ENCODE measurements at places on chromosomes 6 and 20.

DNA sequence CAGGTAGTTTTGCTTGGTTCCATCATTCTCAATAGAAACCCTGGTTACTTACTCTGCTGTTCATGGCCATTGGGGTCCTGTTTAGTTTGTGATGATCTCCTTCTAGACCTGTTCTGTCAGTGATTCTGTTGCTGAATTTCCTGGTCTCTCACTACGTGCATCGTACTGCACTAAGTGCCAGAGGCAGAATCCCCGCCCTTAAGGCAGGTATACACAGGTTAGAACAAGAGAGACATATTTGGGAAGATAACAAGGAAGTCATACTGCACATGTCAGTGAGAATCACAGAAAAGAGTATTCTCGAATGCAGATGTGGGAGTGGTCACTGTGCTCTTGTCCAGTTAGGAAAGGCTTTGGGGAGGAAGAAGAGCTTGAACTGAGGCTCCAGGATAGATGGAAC, 148.1 kb upstream of the MYLIP start:
- H3K36me3 ChIP-seq: no peaks in the 10 kb centered on the region
- ATAC-seq: no peak
- no peak overlapping the region for H3K27ac ChIP-seq
- peaks cover 2% of the 10 kb centered on the region for H3K4me1 ChIP-seq

- peaks cover 8% of the 10 kb centered on the region for H3K27me3 ChIP-seq
- no peaks in the 10 kb centered on the region for H3K36me3 ChIP-seq
- ATAC-seq: no peak
- H3K27ac ChIP-seq: no peak overlapping the region
Measured at GRCh38 chr6:42914546-42914945, 1.3 kb upstream of the PTCRA start.

- no peak overlapping the region for H3K27ac ChIP-seq
- H3K4me3 ChIP-seq: no peak overlapping the region
- H3K27me3 ChIP-seq: peaks cover 70% of the 10 kb centered on the region
- H3K36me3 ChIP-seq: no peaks in the 10 kb centered on the region
- ATAC-seq: no peak
Measured at GRCh38 chr6:34098045-34098936, 47.6 kb downstream of the GRM4 start.

DNA sequence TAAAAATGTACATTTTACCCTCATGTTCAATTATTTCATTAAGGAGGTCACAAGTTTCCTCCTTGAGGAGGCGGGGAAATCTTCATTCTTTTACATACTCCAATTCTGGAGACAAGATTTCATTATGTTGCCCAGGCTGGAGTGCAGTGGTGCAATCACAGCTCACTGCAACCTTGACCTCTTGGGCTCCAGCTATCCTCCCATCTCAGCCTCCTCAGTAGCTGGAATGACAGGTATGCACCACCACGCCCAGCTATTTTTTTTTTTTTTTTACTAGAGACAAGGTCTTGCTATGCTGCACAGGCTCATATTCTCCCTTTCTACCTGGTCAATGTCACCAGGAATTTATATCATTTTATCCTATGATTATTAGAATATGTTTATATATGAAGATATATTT, 85.8 kb downstream of the FUT9 start:
- H3K27ac ChIP-seq: no peak overlapping the region
- no peaks in the 10 kb centered on the region for H3K4me1 ChIP-seq
- H3K4me3 ChIP-seq: no peak overlapping the region
- no peaks in the 10 kb centered on the region for H3K27me3 ChIP-seq
- ATAC-seq: no peak
- H3K36me3 ChIP-seq: no peaks in the 10 kb centered on the region

DNA sequence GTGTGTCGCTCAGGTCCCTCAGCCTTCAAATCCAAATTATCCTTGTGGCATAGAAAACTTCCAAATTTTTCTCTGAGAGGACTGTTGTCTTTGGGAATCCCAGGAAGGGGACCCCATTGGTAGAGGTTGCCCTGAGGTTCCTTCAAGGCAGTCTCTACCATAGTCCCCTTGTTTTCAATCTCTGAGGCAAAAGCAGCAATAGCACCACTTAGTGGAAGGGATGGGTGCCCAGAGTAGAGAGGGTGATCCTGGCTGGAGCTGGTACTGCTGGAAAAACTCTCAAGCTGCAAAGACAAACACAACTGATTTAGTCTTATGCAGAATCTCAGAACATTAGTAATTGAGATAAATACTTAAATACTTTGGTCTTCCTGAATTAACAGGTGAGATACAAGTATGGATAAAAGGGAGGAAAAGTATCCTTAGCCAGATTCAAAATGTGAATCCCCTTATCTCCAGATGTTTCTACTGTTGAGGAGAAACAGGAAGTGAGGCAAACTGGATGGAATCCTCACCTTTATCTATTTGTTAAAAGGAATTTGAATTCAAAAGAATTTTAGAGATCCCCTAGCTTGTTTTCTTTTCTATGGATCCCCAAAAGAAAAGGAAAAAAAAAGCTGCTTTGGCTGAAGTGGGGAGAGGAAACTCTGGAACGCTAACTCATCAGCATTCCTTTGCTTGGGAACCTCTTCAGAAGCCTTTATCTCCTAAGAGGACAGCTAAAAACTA, 13.4 kb downstream of the ZNF318 start:
- no peaks in the 10 kb centered on the region for H3K27me3 ChIP-seq
- H3K4me3 ChIP-seq: no peak overlapping the region
- no peak for ATAC-seq
- no peak overlapping the region for H3K27ac ChIP-seq
- H3K36me3 ChIP-seq: peaks cover 58% of the 10 kb centered on the region
- no peaks in the 10 kb centered on the region for H3K4me1 ChIP-seq

DNA sequence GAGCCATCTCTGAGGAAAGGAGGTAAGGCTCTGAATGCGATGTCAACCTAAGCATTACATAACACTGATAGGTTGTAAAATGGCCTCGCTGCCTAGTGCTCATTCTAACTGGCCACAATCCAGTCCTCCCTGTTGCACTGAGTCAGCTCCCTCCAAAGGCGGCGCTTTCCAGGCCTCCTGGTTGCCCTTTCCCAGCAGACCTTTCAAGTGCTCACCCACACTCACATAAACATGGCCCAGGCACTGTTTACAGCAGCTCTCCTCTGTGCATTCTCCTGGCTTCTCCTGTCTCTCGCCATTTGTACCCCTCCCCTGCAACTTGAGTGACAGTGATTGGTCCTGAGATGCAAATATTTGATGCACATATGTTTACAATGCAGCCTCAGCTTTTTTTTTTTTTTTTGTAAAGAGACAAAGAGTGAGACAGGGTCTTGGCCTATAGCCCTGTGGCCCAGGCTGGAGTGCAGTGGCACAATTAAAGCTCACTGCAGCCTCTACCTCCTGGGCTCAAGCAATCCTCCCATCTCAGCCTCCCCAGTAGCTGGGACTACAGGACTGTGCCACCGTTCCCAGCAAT, 36.8 kb upstream of the PRND start:
- no peaks in the 10 kb centered on the region for H3K27me3 ChIP-seq
- H3K36me3 ChIP-seq: no peaks in the 10 kb centered on the region
- no peak for ATAC-seq
- H3K27ac ChIP-seq: peak overlapping the region; percentile 96
- H3K4me3 ChIP-seq: no peak overlapping the region

DNA sequence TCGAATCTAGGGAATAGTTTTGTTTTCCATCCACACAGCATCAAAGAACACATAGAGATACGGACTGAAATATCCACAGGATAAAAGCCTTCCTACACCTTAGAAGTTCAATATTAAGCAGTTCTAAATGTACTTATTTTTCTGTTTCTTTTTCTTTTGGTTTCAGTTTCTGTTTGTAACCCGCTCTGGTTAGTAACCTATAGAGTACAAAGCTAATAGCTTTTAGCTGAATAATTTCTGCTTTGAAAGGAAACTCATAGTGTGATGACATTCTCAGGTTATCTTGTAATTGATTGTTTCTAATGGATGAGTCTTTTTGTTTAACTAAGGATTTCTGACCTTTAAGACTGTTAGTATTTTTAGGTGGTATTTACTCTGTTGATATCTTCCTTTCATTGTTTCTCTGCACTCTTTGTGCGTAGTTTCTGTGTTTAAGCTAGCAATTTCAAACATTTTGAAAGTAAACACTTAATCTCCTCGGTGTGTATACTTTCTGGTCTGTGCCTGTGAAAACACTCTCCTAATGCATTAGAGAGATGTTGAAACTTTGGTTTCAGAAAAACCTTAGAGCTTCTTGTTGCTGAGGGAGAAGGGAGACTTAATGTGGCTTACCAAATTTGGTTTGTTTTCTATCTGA, 385.5 kb downstream of the HDGFL1 start:
- no peak overlapping the region for H3K27ac ChIP-seq
- peaks cover 5% of the 10 kb centered on the region for H3K4me1 ChIP-seq
- ATAC-seq: no peak
- H3K27me3 ChIP-seq: no peaks in the 10 kb centered on the region
- no peak overlapping the region for H3K4me3 ChIP-seq

DNA sequence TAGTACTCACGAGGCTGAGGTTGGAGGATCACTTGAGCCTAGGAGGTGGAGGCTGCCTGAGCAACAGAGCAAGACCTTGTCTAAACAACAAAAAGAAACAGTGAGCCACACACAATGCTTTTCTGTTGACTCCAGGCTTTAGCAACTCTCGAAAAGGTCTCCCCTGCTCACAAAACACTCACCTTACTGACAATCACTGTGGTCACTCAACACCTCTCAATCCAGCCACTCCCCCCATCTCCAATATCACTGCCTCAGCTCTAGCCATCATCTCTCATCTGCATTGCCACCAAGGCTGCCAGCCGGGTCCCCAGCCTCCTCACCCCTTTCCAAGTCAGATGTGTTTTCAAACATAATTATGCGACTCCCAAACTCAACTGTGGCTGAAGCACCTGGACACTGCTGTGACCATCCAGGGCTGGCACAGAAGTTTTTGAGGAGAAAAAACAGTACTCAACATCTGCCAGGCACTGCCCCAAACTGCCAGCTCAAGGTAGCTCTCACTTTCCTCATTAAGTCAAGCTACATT, 218.0 kb upstream of the ARID1B start:
- peaks cover 16% of the 10 kb centered on the region for H3K4me1 ChIP-seq
- peaks cover 5% of the 10 kb centered on the region for H3K36me3 ChIP-seq
- no peak overlapping the region for H3K27ac ChIP-seq
- no peak overlapping the region for H3K4me3 ChIP-seq
- ATAC-seq: no peak
- peaks cover 28% of the 10 kb centered on the region for H3K27me3 ChIP-seq

- H3K27ac ChIP-seq: no peak overlapping the region
- H3K4me3 ChIP-seq: no peak overlapping the region
- no peak for ATAC-seq
- H3K27me3 ChIP-seq: peaks cover 22% of the 10 kb centered on the region
Measured at GRCh38 chr6:46898006-46898405, 23.7 kb downstream of the ADGRF5 start.

- no peak overlapping the region for H3K4me3 ChIP-seq
- H3K27me3 ChIP-seq: no peaks in the 10 kb centered on the region
- H3K36me3 ChIP-seq: no peaks in the 10 kb centered on the region
- no peak for ATAC-seq
Measured at GRCh38 chr6:26493258-26493657, 6.8 kb upstream of the BTN1A1 start.

GRCh38 chr20:44400671-44400969, 45.1 kb downstream of the HNF4A start:
- H3K4me1 ChIP-seq: no peaks in the 10 kb centered on the region
- no peak overlapping the region for H3K4me3 ChIP-seq
- ATAC-seq: no peak

GRCh38 chr6:39189915-39190544, 39.2 kb downstream of the KCNK5 start:
- no peaks in the 10 kb centered on the region for H3K36me3 ChIP-seq
- ATAC-seq: peak; percentile 42
- peaks cover 7% of the 10 kb centered on the region for H3K4me1 ChIP-seq
- H3K4me3 ChIP-seq: no peak overlapping the region

DNA sequence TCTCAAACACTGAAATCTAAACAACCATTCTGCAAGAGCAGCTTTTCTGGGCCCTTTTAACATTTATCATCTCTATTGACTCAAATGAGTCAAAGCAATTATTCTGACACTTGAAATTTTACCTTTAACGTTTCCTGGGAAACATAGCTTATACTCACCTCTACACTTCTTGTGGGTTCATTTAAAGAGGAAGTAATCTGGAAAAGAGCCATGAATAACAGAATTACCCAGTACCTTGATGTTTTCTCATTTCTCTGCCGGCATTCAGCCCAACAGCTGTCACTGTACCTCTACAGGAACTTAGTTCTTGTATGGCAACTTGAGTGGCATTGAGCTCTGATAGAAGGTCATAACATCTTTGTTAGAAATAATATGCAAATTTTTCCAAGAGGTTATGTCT, 272.2 kb downstream of the KCNQ5 start:
- peaks cover 23% of the 10 kb centered on the region for H3K36me3 ChIP-seq
- no peak overlapping the region for H3K27ac ChIP-seq
- H3K4me1 ChIP-seq: no peaks in the 10 kb centered on the region
- H3K4me3 ChIP-seq: no peak overlapping the region
- ATAC-seq: no peak

Measured in stimulated activated memory B cell treated with anti-CD40 and anti-IgM and Interleukin-4, amounts not matched to agents 10 μg/mL and 1 μg/mL and 100 μg/mL, for 72 hours (primary cell).